ENCODE measurements at places on chromosomes 7 and 10. TPM values are rescaled to one million over a fixed set of nuclear protein-coding genes. Genes with fewer than 3 reads are reported as not detected.

The MYL10 gene
- total RNA-seq = not detected

The LDB1 gene
- total RNA-seq = 36.0 TPM

The OPN4 gene
- not detected for total RNA-seq

The HPSE2 gene
- total RNA-seq = not detected

The EBF3 gene
- total RNA-seq = 0.14 TPM

The SLC26A5 gene
- not detected for total RNA-seq

The INMT gene
- not detected for total RNA-seq

The SPDYE2 gene
- not detected for total RNA-seq

The MTURN gene
- total RNA-seq = 5.6 TPM

The COBL gene
- total RNA-seq = 4.2 TPM

The PRKCQ gene
- total RNA-seq = 4.0 TPM

The MEOX2 gene
- total RNA-seq = not detected

The THNSL1 gene
- total RNA-seq = 3.6 TPM

The SLC26A3 gene
- not detected for total RNA-seq

The PTEN gene
- total RNA-seq = 37.4 TPM

The NKX1-2 gene
- total RNA-seq = not detected

The HOXA2 gene
- 0.84 TPM for total RNA-seq

The ACSM6 gene
- total RNA-seq = not detected

The DIP2C gene
- 9.4 TPM for total RNA-seq

The NAT16 gene
- total RNA-seq = 0.10 TPM

The ZWINT gene
- 81.0 TPM for total RNA-seq

The CUX1 gene
- total RNA-seq = 48.9 TPM

The GSTO2 gene
- 2.3 TPM for total RNA-seq

All from A549 treated with CORT108297 at 1 μM for 4 hours (cell line).